ENCODE measurements at places on chromosomes 1 and 21.

DNA sequence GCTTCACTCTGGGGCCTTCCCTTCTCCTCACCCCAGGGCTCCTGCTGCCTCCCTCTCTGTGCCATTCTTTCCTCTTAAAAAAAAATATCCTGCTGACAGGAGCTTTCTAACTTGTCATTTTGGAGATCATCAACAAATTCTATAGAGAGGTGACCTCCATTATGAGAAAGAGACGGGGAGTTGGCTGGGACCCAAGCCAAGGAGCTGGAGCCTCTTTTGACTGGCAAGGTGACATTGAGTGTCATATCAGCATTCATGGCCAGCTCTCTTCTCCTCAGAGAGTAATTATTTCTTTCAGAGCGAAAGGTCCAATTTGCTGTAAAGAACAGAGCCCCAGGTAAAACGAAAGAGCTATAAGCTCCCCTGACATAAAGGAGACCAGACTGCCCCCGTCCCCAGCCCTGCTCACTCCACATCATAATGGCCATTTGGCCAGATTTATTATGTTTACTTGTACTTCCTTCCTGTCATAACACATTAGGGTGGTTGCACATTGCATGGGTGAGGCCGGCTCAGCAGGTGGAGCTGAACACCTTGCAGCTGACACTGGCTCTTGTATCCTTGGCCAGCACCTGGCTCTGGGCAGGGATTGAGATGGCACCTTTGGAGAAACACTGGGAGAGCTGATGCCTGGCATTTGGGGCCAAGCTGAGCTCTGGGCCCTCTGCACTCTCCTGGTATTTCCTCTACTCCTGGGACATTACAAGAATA, 404.0 kb upstream of the VAMP3 start:
- DNase-seq = no peak

- DNase-seq = no peak
Measured at GRCh38 chr1:227791425-227792143, 23.9 kb upstream of the PRSS38 start.

- no peak for DNase-seq
Measured at GRCh38 chr1:213327017-213327667, 276.1 kb downstream of the RPS6KC1 start.

- DNase-seq = no peak
Measured at GRCh38 chr21:44695184-44695583, 1.8 kb upstream of the KRTAP10-12 start.

DNA sequence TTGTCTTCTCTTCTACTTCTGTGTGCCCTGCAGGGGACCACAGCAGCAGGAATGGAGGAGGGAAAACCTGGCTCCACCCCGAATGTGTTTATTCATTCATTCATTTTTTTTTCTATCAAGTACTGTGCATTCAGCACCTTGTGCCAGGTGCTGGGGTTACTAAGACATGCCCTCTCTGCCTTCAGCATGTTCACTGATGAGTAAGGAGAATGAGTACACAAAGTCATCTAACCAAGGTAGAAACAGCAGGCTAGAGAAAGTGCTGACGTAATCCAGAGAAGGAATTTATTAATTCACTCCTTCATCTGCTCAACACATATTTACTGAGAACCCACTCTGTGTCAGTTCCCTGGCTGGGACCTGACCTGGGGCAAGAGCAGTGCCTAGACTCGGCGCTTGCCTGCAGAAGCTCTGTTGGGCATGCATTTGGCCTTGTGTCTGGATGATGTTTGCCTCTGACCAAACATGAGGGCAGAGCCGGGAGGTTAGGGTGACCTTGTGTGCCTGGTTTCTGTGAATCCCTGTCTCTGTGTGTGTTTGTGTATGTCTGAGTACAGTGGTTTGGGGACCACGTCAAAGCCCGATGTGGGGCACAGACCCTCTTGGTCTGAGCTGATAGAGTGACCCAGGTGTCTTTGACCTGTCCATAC, 3.3 kb upstream of the MYOG start:
- DNase-seq = no peak

DNA sequence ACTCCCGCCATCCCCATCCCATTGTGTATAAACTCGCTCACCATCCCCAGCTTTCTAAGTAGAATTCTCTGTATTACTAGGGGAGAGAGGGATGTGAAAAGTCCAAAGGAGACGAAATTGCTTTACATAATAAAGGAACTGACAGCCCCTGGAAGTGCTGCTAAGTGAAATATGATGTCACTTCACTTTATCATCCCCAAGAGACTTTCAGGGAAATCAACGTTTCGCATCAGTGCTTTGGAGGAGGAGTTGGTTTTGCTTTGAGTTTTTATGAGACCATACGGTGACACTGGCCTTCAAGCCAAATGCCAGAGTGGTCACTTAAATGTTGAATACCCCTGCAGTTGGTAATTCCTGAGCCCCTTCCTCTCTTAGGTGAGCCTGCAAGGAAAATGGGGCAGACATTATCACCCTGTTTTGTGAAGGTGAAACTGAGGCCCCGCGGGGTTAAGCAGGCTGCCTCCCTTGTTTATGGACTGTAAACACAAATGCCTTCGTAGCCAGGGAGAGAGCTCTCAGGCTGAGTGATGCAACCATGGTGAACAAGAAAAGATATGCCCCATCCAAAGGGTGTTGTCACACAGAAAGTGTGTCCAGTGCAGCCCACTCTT, 58.4 kb upstream of the KAZN start:
- no peak for DNase-seq

- no peak for DNase-seq
Measured at GRCh38 chr1:55500601-55501000, 285.4 kb upstream of the USP24 start.

DNA sequence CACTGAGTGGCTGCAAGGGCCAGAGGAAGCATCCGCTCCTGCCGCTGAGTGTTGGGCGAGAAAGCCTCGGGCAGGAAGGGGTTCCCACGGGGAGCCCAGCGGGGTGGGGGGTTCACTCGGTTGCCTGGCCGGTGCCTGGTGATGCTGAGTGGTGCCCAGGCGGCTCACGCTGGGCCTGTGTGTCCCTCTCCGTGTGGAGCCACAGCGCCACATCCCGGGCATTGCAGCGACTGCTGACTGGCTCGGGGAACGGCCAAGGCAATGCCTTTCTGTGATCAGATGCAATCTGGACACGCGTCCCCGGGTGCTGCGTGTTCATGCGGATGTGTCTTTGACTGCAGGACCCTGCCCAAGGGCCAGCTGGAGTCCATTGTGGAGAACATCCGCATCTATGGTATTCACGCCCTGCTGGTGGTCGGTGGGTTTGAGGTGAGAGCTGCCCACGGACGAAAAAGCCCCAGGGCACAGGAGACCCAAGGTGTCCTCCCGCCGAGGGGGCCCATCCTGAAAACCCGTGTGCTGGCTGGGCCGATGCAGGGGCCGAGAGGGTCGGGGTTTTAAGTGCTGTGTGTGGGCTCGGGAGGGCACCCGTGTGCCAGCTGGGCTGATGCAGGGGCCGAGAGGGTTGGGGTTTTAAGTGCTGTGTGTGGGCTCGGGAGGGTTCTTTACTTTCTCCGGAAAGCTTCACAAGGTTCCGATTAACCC, 16.4 kb downstream of the CFAP410 start:
- no peak for DNase-seq

DNA sequence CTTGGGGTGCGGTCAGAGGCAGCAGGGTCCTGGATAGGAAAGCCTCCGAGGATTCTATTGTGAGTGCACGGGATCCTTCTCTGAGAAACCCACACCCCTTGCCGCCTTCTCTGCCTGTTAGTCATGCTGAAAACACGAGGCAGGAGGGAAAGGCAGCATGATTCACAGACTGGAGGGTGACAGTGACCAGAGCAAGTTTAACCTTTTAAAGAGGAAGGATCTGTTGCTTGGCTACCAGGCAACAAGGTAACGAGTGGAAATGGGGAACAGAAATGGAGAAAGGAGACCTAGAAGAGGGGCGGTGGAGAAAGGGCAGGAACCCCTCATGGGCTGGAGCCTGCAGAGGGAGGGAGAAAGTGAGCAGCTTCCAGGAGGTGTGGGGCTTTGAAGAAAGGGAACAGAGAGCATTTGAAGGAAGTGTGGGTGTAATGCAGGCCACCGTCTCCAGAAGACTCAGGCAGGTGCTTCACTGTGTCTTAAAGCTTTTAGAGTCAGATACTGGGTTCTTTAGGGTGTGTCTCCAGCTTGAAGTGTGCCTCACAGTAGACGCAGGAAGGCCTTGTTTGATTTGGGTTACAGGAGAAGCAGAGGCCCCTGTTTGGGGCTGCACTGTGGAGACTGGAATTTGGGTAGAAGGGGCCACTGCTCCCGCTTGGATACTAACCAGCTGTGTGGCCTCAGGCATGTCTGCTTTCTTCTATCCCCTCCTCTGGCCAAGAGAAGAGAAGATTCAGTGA, 19.1 kb downstream of the OPTC start:
- DNase-seq = no peak

- DNase-seq = no peak
Measured at GRCh38 chr1:93715529-93716126, 34.0 kb upstream of the BCAR3 start.

- no peak for DNase-seq
Measured at GRCh38 chr1:54413295-54413694, 7.1 kb upstream of the SSBP3 start.

DNA sequence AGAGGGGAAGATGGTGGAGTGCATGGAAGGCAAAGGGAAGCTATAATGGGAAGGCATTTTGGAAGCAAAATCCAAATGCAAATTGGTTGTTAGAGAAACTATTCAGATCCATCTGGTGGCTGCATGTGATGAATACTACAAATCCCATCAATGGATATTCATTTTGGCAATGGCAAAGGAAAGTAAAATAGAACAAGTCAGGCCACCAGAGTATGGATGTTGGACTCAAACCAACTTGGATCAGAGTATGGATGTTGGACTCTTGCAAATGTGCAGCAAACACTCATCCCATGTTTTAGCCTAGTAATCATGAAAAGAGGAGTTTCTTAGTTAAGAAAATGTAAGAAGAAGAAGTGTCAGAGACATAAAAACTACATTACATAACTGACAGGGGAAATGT, 289.6 kb upstream of the DAB1 start:
- no peak for DNase-seq

GRCh38 chr1:29415156-29415830, 179.0 kb downstream of the PTPRU start:
- no peak for DNase-seq

DNA sequence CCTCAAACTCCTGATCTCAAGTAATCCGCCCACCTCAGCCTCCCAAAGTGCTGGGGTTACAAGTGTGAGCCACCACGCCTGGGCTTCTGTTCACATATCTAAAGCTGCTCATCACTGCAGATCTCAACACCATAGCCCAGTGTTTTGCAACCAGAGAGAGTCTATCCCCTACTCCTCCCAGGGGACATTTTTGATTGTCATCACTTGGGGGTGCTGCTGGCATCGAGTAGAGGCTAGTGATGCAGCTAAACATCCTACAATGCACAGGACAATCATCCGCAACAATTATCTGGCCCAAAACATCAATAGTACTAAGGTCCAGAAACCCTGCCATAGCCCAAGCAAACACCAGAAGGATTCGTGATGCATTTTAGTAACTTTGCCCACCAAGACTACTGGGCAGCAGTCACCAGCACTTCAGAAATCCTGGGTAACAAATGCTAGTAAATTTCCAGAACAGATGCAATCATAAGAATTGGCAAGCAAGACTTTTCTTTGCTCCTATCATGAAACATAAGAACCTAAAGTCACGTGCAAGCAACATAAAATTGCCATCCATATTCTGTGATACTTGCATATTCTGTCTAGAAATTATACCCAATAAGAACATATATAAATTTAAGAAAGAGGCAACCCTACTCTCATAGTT, 159.2 kb downstream of the APP start:
- no peak for DNase-seq

- no peak for DNase-seq
Measured at GRCh38 chr1:17790383-17791054, 35.4 kb downstream of the ACTL8 start.

GRCh38 chr1:152049291-152050083, 12.7 kb upstream of the S100A11 start:
- no peak for DNase-seq

DNA sequence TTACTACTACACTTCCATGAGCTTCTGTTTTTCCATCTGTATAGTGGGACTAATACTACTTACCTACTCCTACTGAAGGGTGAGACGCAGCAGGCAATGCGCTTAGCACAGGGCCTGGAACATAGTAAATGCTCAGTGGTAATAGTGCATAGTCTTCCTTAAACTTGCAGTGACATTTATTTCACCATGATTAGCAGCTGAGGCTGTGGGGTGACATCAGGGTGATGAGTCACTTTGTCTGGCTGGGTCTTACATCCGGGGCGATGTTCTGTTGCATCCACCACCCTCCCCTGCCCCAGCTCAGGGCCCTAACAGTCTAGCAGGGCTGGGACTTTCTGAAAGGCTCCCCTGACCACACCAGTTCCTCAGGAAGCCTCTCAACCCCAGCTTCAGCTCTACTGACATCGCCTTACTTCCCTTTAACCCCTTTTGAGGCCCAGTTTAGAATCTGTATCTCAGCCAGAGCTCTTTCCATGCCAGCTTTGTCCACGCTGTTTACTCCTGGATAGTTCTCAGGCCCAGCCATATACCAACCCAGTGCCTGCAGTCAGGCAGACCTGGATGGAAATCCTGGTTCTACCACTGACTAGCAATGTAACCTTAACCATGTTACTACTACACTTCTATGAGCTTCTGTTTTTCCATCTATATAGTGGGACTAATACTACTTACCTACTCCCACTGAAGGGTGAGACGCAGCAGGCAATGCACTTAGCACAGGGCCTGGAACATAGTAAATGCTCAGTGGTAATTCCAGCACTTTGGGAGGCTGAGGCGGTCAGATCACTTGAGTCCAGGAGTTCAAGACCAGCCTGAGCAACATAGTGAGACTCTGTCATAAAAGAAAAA, 66.3 kb downstream of the CD58 start:
- DNase-seq = no peak

GRCh38 chr1:14110040-14110439, 410.1 kb downstream of the PRDM2 start:
- no peak for DNase-seq

GRCh38 chr21:38938343-38938742, 132.6 kb downstream of the ETS2 start:
- no peak for DNase-seq

- DNase-seq = no peak
Measured at GRCh38 chr1:192061556-192061955, 96.7 kb upstream of the RGS18 start.

DNA sequence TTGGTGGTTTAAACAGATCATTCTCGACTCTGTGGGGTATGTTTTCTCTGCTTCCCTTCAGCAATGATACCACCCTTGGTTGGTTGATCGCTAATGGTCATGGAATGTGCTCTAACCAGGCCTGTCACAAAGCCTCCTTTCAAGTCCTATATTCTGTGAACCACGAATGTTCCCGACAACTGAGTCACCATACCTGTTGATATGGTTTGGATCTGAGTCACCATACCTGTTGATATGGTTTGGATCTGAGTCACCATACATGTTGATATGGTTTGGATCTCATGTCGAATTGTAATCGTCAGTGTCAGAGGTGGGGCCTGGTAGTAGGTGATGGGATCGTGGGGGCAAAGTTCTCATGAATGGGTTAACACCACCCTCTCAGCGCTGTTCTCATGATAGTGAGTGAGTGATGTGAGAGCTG, 10.2 kb upstream of the CAMK2N1 start:
- no peak for DNase-seq

DNA sequence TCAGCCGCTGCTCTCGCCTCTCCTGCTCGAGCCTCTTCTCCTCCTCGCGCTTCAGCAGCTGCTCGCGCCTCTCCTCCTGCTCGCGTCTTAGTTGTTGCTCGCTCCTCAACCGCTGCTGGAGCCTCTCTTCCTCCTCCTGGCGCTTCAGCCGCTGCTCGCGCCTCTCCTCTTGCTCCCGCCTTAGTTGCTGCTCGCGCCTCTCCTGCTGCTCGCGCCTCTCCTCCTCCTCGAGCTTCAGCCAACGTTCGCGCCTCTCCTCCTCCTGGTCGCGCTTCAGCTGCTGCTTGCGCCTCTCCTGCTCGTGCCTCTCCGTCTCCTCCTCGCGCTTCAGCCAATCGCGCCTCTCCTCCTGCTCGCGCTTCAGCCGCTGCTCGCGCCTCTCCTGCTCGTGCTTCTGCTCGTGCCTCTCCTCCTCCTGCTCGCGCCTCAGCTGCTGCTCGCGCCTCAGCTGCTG, 3.7 kb downstream of the TCHH start:
- no peak for DNase-seq
